Esophagus squamous epithelium (tissue), 5 donors: ENCODE measurements at places on chromosomes 2 and 18.

DNA sequence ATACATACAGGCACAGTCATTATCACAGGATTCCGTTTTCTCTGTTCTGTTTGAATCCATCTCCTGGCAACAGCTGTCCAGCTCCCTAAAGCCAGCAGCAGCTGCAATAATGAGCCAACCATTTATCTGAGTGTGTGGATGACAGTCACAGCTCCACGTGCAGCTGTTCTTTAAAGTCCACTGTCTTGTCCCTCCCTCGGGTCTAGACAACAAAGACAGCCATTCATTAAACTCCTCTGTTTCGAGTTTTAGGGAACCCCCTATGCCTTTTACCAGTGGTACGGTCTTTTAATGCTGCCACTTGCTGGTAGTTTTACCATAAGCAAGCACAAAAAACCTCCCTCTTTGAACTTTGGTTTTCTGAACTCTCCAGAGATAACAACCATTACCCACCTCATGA, 16.0 kb upstream of the MSGN1 start:
- DNase-seq: no peak

- DNase-seq: no peak
Measured at GRCh38 chr18:3454365-3455089, 4.6 kb downstream of the TGIF1 start.

DNA sequence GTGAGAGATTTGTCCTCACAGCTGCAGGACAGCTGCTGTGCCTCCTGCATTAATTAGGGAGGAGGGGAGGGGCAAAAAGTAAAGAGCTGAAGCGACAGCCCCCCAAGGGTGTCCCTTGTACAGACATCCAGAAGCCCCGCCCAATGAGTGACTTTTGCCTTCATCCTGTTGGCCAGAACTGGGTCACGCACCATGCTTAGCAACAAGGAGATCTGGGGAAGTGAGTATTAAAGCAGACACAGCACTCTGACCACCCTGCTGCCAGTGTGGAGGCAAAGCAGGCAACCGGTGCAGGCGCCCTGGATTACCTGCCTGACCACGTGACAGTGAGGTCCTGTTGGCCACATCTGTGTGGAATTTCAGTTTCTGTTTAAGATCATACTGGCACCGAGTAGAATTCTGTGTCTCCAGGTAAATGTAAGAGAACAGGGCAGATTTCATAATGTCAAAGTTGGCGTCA, 21.5 kb upstream of the BIN1 start:
- no peak for DNase-seq

GRCh38 chr2:189599245-189599644, 18.7 kb upstream of the SLC40A1 start:
- DNase-seq: no peak

DNA sequence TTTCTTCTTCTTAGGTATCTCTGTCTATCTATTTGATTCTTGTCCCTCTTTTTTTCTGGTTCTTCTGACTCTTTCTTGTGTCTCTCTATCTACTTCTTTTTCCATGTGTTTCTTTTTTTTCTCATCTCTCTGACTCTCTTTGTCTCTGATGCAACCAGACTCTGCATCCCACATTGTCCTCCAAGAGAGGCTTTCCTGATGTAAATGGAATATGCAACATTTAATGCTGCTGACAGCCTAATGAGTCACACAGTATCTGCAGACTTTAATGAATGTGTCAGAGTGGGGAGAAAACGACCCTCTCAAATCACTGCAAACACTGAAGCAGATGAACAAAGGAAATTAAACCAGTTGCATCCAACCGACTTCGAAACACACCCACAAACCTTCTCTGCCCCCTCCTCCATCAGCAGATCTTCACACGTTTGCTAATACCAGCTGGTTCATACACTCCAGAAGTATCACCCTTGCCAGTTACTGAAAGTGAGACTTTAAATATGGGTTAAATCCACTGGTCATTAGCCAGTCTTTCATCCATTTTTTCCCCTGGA, 351.5 kb downstream of the TXNL1 start:
- DNase-seq: no peak
